Activated CD4-positive, alpha-beta T cell treated with anti-CD3 and anti-CD28 coated beads for 4 hours (primary cell): ENCODE measurements at places on chromosomes 1 and 21.

- DNase-seq = no peak
Measured at GRCh38 chr1:26857473-26858060, 5.4 kb upstream of the SFN start.

- DNase-seq = no peak
Measured at GRCh38 chr1:78779831-78780230, 130.2 kb downstream of the IFI44 start.

GRCh38 chr1:167371030-167371429, 147.3 kb downstream of the CD247 start:
- no peak for DNase-seq

DNA sequence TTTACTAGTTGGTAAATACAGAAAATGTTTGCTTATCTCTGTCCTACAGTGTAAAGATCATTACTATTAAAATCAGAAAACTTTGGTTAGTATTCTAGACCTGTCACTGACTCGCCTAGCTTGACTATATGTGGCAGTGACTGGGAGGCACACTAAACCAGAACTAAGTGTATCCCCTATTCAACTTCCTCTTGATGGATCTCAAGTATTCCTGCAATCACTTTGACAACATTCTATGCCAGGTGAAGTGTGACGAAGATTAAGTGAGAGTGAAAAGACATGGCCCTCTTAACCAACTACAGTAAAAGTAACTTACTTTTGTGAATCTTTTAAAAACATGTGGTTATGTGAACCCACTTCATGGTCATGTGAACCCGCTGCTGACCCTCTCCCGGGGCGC, 223.0 kb upstream of the ADAMTS5 start:
- DNase-seq = no peak

- no peak for DNase-seq
Measured at GRCh38 chr1:112544011-112544688, 35.4 kb downstream of the WNT2B start.

DNA sequence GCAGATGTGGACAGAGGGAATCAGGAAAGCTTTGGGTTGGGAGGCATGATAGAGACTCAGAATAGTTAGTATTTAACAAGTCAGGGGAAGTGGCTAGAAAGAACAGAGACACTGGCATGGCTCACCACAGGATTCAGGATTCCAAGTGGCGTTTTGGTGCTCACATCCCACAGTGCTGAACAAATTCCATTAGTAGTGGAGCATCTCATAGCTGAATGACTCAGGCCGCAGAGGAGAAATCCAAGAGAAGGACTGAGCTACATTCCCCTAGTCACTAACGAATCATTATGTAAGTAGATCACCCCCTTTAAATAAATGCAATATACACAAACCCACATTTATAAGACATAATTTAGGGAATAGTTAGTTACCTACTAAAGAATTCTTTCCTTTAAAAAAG, 5.0 kb upstream of the KCNJ9 start:
- DNase-seq = no peak

- DNase-seq = no peak
Measured at GRCh38 chr1:23081376-23081775, 62.1 kb downstream of the KDM1A start.

DNA sequence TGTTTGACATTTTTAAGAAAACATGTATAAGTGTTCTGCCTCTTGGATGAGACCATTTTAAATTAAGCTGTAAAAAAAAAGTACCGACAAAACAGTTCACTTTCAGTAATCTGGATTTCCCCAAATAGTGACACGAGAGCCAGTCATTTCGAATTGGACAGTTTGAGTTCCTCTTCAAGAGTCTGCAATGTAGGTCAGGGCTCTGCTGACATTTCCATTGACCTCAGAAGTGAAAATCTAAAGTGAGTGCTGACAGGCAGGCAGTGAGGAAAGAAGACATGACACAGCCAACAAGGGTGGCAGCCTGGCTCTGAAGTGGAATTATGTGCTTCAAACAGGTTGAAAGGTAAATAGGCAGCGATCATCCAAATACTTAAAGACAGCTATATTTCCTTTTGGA, at the start of gene IL23R:
IL23R (plus strand) TSS at position 259 of the 400 bp plus-strand sequence. CDS start 1,667 bp downstream, outside the sequence.
- DNase-seq = no peak

GRCh38 chr1:157659576-157660247, 40.9 kb downstream of the FCRL3 start:
- DNase-seq = no peak

DNA sequence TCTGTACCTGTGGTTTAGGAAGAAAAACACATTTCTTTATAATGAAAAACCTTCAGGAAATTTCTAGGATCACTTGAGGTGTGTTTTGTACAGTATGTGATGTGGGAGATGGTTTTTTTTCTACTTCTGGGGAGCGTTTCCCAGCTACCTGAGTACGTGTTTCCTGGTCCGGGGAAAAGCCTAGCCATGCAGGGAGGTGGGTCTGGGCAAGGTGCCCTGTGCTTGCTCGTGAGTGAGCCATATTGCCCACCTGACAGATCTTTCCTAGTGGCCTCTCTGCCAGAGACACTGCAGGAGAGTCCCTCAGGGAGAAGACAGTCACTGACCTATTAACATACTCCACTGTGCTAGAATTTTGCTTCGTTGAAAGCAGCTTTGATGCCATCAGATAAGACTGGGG, 41.3 kb downstream of the TRPM2 start:
- DNase-seq = no peak

GRCh38 chr1:29047142-29047541, 76.6 kb downstream of the TMEM200B start:
- no peak for DNase-seq

DNA sequence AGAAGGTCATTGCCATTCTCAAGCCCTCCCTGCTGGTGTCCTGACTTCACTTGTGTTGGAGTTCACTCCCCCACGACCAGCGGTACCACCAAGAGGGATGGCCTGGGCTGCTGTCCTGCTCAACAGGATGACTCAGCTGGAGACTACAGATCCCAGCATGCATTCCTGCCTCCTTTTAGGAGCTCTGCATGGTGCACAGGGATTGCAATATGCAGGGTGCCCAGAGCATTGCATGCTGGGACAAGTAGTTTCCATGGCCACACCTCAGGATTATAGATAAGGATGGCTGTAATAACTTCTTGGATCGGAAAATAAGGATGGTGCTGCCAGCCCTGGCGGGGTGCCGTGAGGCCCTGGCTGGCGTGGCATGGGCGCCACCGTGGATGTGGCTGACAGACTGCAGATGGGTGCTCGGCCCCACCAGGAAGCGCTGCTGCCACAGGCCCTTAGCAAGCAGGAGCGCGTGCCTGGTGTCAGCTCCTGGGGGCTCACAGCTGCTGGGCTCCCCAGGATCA, 150.0 kb downstream of the CASZ1 start:
- no peak for DNase-seq

- no peak for DNase-seq
Measured at GRCh38 chr1:183886853-183887252, 81.9 kb downstream of the RGL1 start.

- DNase-seq = no peak
Measured at GRCh38 chr21:28436286-28436932, 556.3 kb downstream of the LTN1 start.

GRCh38 chr1:220680085-220680687, 10.0 kb upstream of the C1orf115 start:
- peak; percentile 12 for DNase-seq

DNA sequence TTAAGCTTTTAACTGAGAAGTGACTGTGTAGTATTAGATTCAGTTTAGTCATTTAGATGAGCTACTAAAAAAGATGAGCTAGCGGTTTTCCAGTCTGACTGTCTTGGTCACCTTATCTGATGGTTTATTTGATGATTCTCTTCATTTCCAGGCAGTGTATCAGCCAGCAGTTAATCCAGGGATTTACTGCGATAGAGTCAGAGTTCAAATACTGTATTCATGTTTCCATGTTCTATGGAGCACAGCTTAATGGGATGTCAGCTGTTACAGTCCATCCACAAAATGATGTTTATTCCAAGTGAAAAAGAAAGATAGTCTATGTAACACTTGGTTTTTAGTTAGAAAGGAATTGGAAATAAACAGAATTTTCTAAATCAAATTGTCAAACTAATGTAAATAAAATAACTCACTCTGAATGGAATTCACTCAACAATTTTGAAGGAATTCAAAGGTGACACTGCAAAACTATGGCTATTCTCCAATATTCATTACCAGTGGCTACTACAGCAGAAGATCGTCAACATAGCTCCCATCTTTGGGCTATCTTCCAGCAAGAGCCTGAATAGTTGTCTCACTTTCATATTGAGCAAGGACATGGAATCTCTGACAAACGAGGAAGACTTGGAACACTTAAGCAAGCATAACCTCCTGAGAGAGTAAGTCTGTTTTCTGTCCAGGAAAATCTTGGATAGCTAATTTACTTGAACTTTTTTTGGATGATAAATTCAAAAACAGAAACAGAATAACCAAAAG, 54.6 kb upstream of the DPT start:
- no peak for DNase-seq

DNA sequence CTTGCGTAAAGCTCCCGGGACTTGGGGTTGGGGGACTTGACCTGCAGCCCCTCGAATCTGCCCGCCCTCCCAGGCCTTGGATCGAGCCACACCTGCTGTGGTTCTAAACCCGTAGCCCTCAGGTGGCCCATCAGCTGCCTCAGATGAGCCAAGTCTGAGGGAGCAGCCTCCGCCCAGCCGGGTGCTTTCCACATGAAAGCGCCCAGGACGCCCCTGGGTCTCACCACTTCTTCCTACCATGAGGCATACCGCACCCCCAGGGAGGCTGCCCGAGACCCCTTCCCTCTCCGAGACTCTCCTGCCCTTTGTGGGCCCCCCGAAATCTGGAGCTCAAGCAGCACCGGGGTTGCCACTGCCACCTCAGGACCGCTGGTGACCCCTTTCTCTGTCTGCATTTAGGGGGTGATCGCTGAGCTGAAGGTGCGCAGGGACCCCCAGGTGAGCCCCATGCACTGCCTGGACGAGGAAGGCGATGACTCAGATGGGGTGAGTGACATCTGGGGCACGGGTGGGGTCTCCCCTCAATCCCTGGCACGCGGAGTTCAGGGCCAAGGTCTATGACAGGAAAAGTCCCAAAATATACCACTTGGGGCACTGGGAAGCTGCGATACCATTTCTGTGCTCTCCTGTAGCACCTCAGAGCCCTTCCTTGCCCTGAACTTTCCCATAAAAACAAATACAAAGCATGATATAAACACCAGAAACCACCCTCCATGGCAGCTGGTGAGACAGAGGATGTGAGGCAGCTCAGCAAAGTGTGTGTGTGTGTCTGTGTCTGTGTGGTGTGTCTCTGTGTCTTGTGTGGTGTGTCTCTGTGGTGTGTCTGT, 68.5 kb downstream of the SLC19A1 start:
- DNase-seq = no peak
